Naive thymus-derived CD8-positive, alpha-beta T cell (primary cell): ENCODE measurements at places on chromosomes 4 and X.

- no peak for DNase-seq
Observed at GRCh38 chr4:127080141-127080540, 552.6 kb upstream of the INTU start.

DNA sequence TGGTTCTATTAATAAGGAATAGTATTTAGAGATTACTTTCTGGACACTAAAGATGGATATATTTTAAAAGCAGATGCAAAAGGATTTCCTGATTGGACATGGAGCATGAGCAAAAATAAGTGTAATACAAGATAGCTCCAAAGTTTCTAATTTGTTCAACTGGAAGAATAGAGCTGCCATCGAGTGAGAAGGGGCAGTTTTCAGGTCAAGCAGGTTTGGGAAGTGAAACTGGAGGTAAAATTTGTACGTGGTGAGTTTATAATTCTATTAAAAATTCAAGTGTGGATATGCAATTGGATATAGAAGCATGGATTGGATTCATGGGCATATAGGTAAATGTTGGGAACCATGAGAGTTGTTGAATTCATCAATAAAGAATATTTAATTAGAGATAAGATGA lies 31.8 kb downstream of the PRDM8 start:
- DNase-seq: no peak

- no peak for DNase-seq
Observed at GRCh38 chrX:39682778-39683177, 415.0 kb downstream of the BCOR start.

DNA sequence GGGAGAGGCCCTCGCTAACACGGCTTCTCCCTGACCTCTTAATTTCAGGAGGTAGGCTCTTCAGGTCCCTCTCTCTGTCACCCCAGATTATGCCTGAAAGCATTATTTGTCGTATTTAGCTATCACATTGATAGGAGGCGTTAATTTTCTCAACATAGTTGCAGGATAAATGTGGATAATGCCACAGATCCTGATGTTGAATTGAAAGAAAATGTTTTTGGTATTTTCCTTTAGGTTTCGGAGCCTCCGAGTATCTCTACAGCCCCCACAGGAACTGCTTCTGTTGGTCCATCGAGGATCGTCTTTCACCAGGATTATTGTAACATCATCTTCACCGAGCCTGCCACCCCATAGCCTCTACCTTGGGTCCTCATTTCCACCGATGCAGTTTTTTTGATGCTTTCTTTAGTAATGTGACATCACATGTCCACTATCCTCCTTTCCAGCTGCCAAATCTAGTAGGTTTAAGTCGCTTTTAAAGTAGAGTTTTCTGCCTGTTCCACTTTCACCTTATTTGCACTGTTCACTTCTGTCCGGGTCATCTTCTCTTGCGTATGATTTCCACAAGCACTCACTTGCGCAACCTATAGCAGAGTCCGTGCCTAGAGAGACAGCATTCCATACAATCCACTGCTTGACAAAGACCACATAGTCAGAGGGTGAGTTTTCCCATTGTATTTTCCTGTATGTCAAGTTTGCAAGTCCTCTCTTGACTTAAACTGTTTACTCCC lies 665 bp downstream of the TIGD2 start:
- DNase-seq: no peak

DNA sequence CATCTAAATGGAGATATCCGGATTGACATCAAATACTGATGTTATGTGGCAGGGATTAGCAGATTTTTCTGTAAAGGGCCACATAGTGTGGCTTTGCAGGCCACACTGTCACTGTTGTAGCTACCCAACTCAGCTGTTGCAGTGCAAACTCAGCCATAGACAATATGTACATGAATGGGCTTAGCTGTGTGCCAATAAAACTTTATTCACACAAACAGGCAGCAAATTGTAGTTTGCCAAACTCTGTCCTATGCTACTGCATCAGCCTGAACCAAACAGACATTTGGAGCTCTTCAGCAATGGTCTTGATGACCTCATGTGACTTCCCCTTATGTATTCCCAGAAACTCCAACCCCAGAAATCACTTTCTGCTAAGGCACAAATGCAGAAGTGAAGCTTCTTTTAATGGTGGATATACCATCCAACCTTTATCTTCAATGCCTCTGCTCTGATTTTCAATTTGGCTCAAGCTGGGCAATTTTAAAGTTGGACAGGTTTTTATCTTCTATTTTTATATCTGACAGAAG lies 18.4 kb upstream of the TRPC5OS start:
- DNase-seq: no peak

DNA sequence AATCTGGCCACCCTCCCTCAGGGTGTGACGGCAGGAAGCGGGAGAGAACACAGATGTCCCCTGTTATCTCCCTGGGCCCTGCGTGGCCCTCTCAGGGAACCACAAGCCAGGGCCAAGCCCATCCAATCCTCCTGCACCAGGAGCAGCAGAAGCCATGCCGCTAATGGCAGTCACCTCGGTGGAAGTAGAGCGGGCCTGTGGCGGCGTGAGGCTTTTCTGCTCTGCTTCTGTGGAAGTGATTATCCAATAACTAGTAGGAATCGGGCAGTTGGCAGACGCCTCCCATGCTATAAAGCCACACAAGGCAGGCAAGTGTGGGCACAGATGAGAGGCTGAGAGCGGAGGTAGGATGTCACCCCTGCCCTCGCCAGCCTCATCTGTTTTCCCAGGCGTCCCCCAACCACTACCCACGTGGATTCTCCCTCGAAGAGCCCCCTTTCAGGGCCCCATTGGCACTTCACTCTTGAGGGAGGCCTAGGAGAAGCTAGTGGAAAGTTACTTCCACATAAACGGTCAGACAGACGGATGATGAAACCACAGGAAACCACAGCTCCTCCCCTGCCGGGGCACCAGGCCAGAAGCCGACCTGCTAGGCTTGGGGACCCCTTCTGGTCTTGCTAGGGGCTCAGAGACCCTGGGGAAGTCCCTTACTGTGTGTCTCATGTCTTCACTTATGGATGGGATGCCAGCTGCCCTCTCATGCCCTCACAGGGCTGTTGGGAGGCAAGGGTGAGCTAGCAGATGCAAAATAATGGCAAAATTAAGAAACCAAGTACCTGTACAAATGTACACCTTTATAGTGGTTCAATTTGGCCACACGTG lies 18.8 kb upstream of the TMSB4X start:
- DNase-seq: peak; percentile 67

DNA sequence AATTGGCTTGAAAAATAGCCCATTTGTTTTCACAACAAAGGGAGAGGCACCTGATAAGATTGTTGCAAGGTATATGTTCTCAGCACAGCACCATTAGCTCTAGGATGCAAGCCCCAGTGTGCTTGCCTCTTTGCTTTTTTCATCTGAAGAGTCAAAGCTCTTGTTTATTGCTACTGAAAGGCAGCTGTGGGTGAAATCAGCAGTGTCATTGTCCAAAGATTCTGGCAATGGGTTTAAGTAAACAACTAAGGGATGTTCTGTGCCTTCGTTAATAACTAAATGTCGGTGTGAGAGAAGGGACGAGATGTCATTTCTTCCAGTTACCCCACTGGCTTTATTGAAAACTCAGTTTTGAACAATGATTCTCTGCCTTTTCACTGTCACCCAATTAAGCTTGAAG lies 567.7 kb downstream of the KCNIP4 start:
- no peak for DNase-seq

GRCh38 chrX:70338290-70338689 lies 48.4 kb downstream of the KIF4A start:
- no peak for DNase-seq

DNA sequence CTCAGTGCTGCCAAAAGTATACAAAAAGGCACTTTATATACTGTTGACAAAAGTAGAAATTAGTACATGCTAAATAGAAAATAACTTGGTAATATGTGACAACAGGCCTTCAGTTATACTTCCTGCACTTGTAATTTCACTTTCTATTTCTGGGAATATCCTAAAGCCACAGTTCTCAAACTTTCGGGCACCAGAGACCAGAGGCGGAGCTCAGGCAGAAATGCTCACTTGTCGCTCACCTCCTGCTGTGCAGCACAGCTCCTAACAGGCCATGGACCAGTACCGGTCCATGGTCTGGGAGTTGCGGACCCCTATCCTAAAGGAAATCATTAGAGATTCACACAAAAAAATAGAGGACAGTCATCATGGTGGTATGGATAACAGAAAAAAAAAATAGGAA lies 25.7 kb downstream of the ACSL4 start:
- no peak for DNase-seq

GRCh38 chr4:141684785-141685184 lies 48.4 kb downstream of the IL15 start:
- DNase-seq: no peak

- DNase-seq: no peak
Observed at GRCh38 chr4:153234885-153235284, 30.6 kb downstream of the TRIM2 start.

DNA sequence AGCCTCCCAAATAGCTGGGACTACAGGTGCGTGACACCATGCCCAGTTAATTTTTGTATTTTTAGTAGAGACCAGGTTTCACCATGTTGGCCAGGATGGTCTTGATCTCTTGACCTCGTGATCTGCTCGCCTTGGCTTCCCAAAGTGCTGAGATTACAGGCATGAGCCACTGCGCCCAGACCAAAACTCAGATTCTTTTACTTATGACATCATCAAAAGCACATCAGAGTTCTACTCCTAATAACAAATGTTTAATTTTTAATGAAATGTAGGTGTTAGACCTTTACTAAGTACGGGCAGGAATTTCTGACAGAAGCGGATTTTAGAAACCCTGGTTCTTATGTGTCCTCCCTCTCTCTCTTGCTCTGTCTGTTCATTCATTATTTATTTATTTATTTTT lies 38.5 kb upstream of the ERVMER34-1 start:
- no peak for DNase-seq

- DNase-seq: no peak
Observed at GRCh38 chr4:177006331-177006730, 213.6 kb upstream of the VEGFC start.

DNA sequence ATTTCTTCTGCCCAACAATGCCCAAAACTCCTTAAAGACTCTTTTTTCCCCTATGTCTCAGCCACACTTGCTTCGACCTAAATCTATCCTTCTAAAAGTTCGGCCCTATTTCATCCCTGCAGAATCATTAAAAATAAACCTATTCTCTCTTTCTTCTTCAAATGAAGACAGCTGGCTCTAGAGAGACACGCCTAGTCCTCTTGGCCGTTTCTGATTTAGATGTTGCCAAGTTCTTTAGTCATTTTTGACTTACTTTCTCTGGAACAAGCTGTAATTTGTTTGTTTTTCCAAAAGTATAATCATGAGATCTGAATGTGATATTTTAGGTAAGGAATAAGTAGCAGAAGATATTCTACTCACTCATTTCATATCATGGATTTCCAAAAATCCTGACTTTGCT lies 211.6 kb downstream of the CENPC start:
- no peak for DNase-seq

DNA sequence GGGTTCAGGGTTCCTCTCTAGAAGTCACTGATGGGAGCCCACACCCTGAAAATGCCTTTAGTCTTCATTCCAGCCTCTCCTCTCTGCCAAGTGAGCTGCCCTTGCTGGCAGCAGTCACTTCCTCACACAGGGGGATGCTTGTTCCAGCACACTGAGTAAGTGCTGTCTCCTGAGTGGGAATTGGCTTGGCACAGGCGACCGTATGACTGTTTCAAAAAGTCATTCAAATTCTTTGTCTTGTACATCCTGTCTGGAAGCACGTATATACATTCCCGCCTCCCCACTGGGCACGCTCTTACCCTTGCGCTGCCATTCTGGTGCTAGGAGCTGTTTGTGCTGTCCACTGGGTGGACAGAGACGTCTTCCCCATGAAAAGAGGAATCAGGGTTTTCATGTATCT lies 40.2 kb upstream of the CD99 start:
- no peak for DNase-seq

GRCh38 chr4:26765515-26765914 lies 95.1 kb upstream of the STIM2 start:
- DNase-seq: no peak

DNA sequence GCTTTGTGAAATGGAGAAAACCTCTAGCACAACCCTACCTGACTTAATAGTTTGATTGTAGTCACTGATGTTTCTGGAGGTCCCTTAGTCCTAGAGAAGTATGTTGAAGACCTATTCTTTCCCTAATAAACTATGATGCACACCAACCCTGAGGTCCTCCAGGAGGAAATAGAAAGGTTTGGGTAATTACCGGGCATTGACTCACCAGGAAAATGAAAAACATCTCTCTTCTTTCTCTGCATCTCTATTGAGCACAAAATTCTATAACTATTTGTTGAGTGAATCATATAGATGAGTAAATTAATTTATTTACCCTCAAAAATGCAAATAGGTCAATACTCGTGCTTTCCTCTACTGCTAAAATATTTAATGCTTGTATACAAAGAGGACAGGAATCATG lies 582.4 kb upstream of the FAM241A start:
- DNase-seq: no peak

- DNase-seq: no peak
Observed at GRCh38 chr4:78512357-78512920, 39.1 kb upstream of the ANXA3 start.

DNA sequence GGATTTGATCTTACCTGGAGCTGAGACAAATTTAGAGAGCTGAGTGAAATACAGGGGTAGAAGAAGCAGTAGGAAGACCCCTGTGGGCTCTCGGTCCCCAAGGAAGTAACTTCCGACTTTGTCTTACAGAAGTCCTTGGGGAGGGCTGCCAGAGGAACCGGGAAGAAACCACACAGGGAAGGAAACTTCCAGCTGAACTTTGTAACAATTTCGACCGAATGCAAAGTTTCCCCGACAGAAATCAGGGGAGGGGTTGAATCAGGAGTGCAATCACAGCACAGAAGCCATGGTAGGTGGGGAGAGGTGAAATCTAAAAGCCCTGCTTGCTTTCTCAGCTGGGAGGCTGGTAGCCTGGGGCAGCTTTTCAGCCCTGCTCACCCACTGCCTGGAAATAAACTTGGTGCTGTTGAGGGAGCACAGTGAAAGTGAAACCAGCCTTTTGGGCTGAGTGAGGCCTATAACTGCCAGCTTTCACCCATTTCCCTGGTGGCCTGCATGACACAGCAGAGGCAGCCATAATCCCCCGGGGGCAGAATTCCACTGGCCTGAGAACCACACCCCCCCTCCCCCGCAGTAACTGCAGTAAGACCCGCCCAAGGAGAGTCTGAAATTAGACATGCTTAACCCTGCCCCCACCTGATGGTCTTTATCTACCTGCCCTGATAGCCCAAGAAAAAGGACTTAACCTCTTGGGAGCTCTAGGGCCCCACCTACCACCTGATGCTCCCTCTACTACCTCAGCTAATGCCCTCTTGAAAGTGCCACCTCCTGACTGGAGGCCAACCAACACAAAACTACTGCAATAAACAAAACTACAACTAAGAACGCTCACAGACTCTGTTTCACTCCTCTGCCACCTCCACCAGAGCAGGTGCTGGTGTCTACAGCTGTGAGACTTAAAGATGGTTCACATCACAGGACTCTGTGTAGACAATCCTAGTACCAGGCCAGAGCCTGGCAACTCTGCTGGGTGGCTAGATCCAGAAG lies 248.2 kb downstream of the PARM1 start:
- no peak for DNase-seq

GRCh38 chrX:109709129-109709631 lies 23.9 kb downstream of the ACSL4 start:
- no peak for DNase-seq

DNA sequence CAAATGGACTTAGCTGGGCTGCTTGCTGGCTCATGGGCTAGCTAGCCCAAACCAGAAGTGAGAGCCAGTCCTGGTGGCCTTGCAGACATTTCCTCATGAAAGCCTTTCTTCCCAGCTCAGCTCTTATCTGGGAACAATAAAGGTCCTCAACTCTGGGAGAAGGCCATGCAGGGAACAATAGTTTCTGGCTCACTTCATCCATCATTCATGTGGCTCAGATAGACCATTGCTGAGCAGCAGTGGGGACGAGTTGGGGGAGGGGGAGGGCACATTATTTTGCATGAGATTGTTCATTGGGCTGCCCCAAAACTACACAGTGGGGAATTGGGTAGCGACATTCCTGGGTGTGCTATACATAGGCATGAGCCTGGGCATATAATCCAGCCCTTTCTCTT lies 47.6 kb downstream of the NHSL2 start:
- DNase-seq: no peak
